ENCODE measurements at places on chromosomes 1 and 21. TPM values are rescaled to one million over a fixed set of nuclear protein-coding genes. Genes with fewer than 3 reads are reported as not detected.

The ELAPOR1 gene
- 7.1 TPM for total RNA-seq

The HHAT gene
- 0.82 TPM for total RNA-seq

The IPP gene
- total RNA-seq = 21.8 TPM

The DENND2D gene
- 174 TPM for total RNA-seq

The CA14 gene
- not detected for total RNA-seq

The RIMS3 gene
- total RNA-seq = 2.7 TPM

The RGS2 gene
- total RNA-seq = 5.3 TPM

Measured in activated CD4-positive, alpha-beta T cell treated with anti-CD3 and anti-CD28 coated beads for 36 hours (primary cell).